ENCODE measurements at places on chromosomes 1 and 21.

- no peak for DNase-seq
Measured at GRCh38 chr1:42765269-42765668, 1.6 kb downstream of the P3H1 start.

- peak; percentile 15 for DNase-seq
Measured at GRCh38 chr1:25711555-25712298, 88.3 kb upstream of the SELENON start.

- no peak for DNase-seq
Measured at GRCh38 chr1:33074193-33074945, 6.6 kb upstream of the AZIN2 start.

DNA sequence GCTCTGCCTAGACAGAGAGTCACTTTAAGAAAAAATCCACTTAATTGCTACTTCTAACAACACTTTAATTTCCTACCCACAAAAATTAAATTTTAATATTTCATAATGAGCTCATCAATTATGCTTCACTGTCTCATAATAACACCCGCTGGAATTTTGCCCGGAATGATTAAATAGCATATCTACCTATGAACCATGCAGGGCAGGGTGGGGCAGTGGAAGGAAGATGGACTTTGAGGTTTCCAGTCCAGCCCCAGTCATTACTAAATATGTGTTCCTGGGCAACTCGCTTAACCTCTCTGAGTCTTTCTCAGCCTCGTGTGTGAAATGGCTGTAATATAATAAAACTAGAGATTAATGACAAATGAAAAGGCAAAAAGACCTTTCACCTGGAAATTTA is 32.8 kb upstream of the SLC45A1 start:
- DNase-seq = no peak

DNA sequence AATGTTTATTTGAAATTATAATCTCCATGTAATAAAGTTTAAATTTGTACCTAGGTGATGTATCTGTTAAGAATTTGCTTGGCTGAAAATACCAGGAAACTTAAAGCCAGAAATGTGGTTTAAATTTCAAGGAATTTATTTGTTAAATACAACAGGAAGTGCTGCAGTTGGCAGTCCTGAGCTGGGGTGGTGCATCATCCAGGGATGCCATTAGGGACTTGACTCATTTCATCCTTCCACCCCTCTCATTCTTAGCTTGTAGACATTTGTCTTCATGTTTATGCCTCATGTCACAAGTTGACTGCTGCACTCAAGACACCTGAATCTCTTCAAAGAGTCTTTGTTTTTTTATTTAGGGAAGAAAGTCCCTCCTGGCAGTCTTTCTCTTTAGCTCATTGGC is 175.9 kb downstream of the LHX8 start:
- DNase-seq = no peak

GRCh38 chr1:86965012-86965826 is 50.8 kb downstream of the HS2ST1 start:
- no peak for DNase-seq

DNA sequence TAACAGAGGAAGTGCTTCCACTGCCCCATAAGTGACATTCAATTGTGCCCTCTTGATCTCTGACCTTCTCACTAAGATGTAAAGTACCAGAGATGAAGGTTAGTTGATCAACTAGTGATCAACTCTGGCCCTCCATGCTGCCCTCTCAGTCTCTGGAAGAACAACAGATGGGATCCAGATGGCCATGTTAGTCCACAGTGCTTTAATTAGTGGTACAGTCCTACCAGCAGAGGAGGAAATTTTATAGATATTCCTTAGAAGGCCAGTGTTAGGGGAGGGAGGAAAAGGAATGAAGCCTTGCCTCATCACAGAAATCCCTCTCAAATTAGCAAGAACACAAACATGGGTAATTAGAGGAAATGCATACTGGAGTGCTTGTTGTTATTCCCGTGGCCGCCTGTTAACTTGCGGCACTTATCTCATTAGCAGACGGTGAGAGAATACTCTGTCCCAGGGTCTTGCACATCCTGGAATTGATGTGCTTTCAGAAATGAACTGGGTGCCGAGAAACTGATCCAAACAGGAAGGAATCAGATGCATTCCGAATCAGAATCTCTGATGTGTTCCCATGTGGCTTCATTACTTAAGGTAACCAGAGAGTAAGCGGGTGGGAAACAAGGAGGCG is 91.1 kb upstream of the RGS4 start:
- DNase-seq = no peak

DNA sequence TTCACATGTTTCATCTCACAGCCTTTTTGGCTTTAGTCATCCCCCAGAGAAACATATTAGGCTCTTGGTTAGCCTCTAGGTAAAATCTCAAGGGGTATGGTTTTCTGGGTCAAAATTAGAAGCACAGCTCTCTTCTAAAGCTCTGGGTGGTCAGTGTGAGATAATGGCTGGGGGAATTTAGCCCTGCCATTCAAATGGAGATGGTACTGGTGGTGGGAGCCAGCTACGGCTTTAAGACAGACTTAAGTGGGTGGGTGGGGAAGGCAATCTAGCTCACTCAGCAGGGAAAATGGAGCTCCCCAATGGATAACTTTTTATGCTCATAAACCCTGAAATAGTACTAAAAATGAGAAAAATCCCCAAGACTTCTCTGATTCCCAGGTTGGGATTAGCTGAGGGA is 5.7 kb downstream of the TEX38 start:
- no peak for DNase-seq

DNA sequence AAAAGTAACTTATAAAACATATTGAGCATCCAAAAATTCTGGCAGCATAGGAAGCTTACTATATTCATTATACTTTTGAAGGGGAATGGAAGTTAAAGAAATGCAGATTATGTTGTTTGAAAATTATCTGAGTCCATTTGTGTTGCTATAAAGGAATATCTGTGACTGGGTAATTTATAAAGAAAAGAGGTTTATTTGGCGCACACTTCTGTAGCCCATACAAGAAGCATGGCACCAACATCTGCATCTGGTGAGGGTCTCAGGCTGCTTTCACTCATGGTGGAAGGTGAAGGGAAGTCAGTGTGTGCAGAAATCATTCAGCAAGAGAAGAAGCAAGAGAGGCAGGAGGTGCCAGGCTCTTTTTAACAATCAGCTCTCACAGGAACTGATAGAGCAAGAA is 55.5 kb upstream of the BACH1 start:
- no peak for DNase-seq

GRCh38 chr1:8604041-8604945 is 213.1 kb downstream of the RERE start:
- DNase-seq = no peak

DNA sequence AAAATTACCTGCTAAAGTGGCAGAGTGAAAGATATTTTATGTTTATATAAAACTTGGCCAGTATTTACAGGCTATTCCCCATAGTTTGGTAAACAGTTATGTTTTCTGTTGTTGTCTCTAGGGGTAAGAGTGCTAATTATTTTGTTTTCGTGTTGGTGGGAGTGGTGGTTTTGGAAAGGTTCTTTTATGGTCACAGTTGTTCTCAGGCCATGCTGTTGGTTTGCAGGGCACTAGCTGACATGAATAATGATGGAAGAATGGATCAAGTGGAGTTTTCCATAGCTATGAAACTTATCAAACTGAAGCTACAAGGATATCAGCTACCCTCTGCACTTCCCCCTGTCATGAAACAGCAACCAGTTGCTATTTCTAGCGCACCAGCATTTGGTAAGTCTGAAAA is 92.5 kb downstream of the ITSN1 start:
- no peak for DNase-seq

DNA sequence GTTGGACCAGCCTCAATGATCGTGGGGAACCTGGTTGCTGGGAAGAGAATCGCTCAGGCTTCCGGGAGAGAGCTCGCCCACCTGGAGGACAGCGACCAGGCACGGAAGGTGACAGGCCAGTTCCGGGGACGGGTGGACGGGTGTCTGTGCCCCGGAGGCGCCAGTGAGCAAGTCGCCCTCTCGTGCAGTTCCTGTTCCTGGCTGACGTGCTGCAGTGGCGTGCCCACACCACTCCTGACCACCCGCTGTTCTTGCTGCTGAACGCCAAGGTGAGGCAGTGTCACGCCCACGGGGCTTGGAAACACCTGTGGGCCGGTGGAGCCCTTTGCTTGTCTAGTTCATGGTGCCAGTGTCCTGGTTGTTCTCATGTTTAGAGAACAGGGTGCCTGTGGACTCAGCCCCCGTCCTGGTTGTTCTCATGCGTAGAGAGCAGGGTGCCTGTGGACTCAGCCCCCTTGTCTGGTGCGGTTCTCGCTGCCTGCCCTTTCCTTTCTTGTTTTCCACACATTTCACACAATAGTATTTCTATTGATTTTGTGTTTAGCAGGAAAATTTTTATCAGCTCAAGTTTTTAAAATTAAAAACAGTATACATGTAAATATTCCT is 53.1 kb downstream of the S100B start:
- DNase-seq = no peak

- DNase-seq = no peak
Measured at GRCh38 chr1:168083456-168084325, 53.0 kb downstream of the GPR161 start.

GRCh38 chr1:79044974-79045650 is 38.6 kb upstream of the ADGRL4 start:
- DNase-seq = no peak

DNA sequence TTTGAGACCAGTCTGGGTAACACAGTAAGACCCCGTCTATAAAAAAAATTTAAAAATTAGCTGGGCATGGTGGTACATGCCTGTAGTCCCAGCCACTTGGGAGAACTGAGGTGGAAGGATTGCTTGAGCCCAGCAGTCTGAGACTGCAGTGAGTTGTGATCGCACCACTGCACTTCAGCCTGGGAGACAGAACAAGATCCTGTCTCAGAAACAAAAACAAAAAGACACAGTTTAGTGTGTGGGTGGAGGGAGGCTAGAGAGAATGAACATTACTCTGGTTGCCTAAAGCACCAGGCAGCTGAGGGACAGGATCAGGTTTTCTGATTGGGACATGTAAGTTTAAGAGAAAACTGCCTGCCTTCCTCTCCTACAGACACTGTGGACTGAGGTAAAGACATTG is 42.3 kb downstream of the VAMP4 start:
- no peak for DNase-seq

- no peak for DNase-seq
Measured at GRCh38 chr1:199639453-199639852, 388.1 kb upstream of the NR5A2 start.

DNA sequence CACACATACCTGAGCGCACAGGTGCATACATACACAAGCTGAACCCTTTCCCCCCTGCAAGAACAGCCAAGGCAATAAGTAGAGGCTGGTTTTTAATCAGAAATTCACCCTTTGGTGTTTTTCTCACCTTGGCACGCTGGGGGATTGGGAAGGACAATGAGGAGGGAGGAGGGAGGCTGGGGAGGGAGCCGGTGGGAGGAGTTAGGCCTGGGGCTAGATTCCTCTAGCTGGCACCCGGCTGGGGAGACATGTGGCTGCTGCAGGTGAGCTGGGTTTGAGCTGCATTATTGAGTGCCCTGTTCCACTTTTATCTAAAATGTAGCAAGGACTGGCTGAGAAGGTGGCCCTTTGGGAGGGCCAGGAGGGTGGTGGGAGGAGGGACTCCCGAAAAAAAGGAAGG is 97.8 kb upstream of the CSF3R start:
- no peak for DNase-seq

DNA sequence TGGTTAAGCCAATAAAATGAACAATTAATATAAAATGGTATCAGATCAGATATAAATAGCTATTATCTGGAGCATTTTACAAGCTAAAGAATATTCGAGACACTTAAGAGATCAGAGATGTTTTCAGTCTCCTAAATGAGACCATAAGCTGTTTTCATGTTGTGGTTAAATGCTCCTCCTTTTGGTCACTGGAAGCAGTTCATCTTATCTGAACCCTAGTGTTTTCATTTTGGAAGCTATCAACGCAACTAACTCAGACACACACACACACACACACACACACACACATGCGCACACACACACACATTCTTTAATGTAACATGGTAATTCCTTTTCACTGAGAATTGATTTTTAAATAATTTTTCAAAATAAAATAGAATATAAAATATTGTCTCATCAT is 10.0 kb upstream of the LRRC8C start:
- no peak for DNase-seq

- DNase-seq = no peak
Measured at GRCh38 chr21:33264561-33264960, 1.6 kb upstream of the IL10RB start.

DNA sequence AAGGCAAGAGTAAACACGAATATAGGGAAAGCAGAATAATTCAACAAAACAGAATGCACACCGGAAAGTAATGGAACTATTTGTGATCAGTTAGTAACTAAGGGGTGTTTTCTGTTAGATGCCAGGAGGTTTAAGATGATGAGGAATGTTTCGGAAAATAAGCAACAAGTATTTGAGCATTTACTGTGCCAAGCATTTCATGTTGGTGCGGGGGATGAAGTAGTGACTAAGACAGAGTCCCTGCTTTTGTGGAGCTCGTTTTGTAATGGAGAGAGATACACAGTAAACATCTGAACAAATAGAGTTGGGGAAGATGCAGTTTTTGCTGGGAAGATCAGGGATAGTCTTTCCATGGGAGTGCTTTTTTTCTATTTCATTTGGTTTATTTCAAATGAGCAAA is 78.7 kb downstream of the DYRK1A start:
- DNase-seq = no peak

GRCh38 chr1:207218512-207219362 is 102.7 kb upstream of the CD55 start:
- DNase-seq = no peak

- no peak for DNase-seq
Measured at GRCh38 chr1:29125237-29125641, 1.5 kb upstream of the TMEM200B start.

GRCh38 chr1:26733982-26734381 is 38.2 kb downstream of the ARID1A start:
- DNase-seq = no peak

DNA sequence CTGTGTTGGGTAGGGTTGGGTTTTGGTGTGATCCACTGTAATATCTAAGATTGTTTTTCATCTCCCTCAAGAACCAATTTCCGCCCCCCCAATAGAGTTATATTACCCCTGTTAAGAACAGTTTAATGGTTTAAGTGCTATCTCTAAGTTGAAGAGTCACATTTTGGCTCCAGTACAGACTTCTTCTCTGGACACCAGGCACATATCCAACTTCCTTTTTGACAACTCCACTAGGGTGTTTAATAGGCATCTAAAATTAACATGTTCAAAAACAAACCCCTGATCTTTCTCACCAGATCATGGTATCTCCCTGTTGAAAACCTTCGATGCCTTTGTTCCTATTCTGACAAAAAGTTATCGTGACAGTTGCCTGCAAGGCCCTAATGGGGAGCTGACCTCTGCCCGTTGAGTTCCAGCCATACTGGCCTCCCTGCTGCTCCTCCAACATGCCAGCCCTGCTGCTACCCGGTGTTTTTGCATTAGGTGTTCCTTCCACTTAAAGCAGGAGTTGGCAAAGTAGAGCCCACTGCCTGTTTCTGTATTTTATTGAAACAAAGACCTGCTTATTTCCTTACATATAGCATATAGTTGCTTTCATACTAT is 18.6 kb downstream of the USP24 start:
- DNase-seq = no peak

- no peak for DNase-seq
Measured at GRCh38 chr1:203288400-203288799, 16.9 kb upstream of the BTG2 start.

Data from stimulated activated CD4-positive, alpha-beta T cell treated with anti-CD3 and anti-CD28 coated beads, Interleukin-1b, Interleukin-23, amount 100 ng/mL, for 1 hour (primary cell).